Activated CD8-positive, alpha-beta T cell treated with anti-CD3 and anti-CD28 coated beads, Interleukin-2, amount 10 ng/mL, durations not matched to agents 7 days and 5 days (primary cell): ENCODE measurements at places on chromosomes 5 and 9. TPM values are rescaled to one million over a fixed set of nuclear protein-coding genes. Genes with fewer than 3 reads are reported as not detected.

GRCh38 chr5:78549043-78549442 is 99.5 kb downstream of the LHFPL2 start:
- H3K4me1 ChIP-seq = peaks cover 9% of the 10 kb centered on the region
- H3K36me3 ChIP-seq = no peaks in the 10 kb centered on the region
- peaks cover 3% of the 10 kb centered on the region for H3K27me3 ChIP-seq
- H3K27ac ChIP-seq = no peak overlapping the region

- H3K36me3 ChIP-seq = peaks cover 6% of the 10 kb centered on the region
- no peaks in the 10 kb centered on the region for H3K27me3 ChIP-seq
- H3K4me3 ChIP-seq = peak overlapping the region; percentile 98
- DNase-seq = peak; percentile 49
- H3K4me1 ChIP-seq = peaks cover 23% of the 10 kb centered on the region
These were observed 848 bp downstream of the RAD50 start for GRCh38 chr5:132557478-132558172.

- no peak overlapping the region for H3K27ac ChIP-seq
- no peak overlapping the region for H3K4me3 ChIP-seq
- DNase-seq = no peak
- no peaks in the 10 kb centered on the region for H3K27me3 ChIP-seq
- peaks cover 58% of the 10 kb centered on the region for H3K36me3 ChIP-seq
These were observed 18.8 kb downstream of the GLE1 start for GRCh38 chr9:128523199-128523925.

DNA sequence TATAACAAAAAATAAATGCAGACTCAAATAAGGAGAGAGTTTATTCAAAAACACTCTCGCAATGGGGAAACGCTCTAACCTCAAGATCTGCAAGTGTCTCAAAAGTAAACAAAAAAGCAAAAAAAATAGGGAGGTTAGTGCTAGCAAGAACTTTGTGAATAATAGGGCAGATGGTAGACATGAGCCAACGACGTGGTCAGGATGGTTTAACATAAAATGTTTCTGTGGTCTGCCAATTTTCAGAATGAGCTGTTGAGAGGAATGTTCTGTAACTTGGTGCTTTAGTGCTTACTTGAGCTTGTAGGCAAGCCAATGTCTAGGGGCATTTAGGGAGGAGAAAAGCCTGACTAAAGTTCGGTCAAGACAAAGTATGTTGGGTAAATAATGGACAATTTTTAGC is 1813.9 kb upstream of the CDH6 start:
- no peak overlapping the region for H3K27ac ChIP-seq
- no peaks in the 10 kb centered on the region for H3K27me3 ChIP-seq
- H3K4me1 ChIP-seq = no peaks in the 10 kb centered on the region
- no peak overlapping the region for H3K4me3 ChIP-seq
- H3K36me3 ChIP-seq = no peaks in the 10 kb centered on the region

DNA sequence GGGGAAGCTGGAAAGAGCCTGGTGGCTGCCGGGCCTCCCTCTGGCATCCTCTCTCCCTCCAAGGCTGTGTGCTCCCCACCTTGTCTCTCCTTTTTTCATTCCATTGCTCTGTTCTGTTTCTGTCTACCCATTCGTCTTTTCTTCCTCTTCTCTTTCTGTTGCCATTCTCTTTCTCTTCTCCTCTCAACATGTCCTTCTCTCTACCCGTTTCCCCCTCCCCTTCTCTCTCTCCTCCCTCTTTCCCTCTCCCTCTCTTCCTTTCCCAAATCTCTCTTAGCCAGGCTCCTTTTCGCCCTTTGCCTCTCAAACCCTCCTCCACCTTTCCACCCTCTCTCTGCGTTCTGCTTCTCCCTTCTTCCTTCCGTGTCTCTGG is 19.4 kb upstream of the KCNIP1 start:
- no peak overlapping the region for H3K27ac ChIP-seq
- H3K27me3 ChIP-seq = peaks cover 6% of the 10 kb centered on the region
- H3K36me3 ChIP-seq = no peaks in the 10 kb centered on the region
- H3K4me1 ChIP-seq = no peaks in the 10 kb centered on the region
- no peak for DNase-seq
- no peak overlapping the region for H3K4me3 ChIP-seq

DNA sequence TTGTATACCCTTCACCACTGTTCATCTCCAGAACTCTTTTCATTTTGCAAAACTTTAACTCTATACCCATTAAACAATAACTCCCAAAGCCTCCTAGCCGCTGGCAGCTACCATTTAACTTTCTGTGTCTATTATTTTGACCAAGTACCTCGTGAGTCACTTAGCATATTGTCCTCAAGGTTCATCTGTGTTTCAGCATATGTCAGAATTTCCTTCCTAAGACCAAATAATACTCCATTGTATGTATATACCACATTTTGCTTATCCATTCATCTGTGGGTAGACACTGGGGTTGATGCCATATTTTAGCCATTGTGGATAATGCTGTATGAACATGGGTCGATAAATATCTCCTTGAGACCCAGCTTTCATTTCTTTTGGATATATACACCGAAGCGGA is 17.4 kb downstream of the ERBIN start:
- H3K4me3 ChIP-seq = no peak overlapping the region
- no peaks in the 10 kb centered on the region for H3K27me3 ChIP-seq
- no peaks in the 10 kb centered on the region for H3K4me1 ChIP-seq
- H3K36me3 ChIP-seq = peaks cover 25% of the 10 kb centered on the region
- no peak overlapping the region for H3K27ac ChIP-seq

CDKN2AIPNL gene
- 32.5 TPM for total RNA-seq

PRSS3 gene
- not detected for total RNA-seq

DMRT3 gene
- total RNA-seq = not detected

WDR70 gene
- total RNA-seq = 28.8 TPM

OGN gene
- total RNA-seq = not detected
